ENCODE measurements at places on chromosomes 12 and 14.

DNA sequence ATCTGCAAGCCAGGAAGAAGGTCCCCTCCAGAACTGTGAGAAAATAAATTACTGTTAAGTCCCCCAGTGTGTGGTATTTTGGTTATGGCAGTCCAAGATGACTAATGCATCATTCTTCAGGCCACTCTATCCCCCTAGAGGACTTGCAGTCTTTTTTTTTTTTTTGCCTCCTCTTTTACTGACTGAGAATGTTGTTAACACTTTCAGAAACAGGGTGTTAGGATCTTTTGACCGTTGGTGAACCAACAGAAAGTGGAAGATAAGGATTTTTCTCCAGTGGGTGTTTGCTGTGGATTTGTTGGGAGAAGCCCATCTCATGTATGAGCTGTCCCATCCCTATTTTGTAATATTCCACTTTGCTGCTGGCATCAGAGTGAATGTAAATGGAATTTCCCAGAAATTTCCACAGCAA is 37.8 kb downstream of the MARK3 start:
- DNase-seq, result peak; percentile 9

DNA sequence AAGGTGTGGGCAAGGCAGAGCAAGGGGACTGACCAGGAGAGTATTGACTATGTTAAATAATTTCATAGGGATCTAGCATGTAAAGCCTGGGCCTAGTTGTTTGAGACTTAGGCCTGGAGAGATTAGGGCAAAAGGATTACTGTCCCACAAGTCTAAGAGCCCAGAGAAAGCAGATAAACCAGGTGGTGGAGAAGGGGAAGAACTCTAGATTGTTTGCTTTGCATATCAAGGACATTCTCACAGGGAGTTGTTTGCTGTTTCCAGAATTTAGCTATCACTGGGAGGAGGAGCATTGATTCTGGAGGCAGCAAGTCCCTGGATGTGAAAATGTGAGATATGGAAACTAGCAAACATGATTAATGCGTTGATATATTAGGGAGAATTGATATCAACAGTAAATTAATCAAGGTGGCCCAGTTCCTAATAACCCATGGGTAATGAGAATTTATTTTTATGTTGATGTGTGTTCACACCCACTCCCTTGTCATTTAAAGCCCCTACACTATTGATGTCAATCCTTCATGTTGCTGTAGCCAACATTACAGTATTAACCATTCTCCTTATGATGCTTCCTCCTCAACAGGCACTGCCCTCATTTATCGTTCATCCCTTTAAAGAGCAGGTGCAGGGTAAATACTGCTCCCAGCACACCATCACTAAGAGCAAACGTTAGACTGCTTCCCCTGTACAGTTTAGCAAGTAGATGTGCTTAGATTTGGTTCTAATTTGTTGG is 1666.7 kb upstream of the FLRT2 start:
- DNase-seq, result no peak

GRCh38 chr12:64255249-64255648 is 33.2 kb upstream of the KICS2 start:
- DNase-seq, result no peak

DNA sequence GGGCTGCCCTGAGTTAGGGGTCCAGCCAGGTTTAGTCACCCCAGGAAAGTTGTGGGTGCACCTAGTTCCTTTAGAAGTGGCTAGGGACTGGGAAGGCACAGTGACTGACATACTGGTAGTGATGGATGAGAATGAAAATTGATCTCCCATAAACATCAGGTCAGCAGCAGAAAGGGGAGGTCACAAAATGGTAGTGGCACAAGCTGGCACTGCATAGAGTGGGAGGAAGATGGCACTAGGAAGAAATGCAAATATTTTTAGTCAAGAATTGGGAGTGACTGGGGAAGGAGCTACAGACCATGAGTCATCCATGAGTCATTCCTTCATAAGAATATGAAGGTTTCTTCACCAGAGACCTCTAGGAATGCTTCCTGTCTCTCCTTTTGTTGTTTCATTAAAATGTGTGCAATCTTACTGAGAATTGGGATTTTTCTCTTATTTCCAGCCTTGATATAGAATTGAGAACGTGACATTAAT is 198.3 kb upstream of the AMIGO2 start:
- peak; percentile 88 for DNase-seq

DNA sequence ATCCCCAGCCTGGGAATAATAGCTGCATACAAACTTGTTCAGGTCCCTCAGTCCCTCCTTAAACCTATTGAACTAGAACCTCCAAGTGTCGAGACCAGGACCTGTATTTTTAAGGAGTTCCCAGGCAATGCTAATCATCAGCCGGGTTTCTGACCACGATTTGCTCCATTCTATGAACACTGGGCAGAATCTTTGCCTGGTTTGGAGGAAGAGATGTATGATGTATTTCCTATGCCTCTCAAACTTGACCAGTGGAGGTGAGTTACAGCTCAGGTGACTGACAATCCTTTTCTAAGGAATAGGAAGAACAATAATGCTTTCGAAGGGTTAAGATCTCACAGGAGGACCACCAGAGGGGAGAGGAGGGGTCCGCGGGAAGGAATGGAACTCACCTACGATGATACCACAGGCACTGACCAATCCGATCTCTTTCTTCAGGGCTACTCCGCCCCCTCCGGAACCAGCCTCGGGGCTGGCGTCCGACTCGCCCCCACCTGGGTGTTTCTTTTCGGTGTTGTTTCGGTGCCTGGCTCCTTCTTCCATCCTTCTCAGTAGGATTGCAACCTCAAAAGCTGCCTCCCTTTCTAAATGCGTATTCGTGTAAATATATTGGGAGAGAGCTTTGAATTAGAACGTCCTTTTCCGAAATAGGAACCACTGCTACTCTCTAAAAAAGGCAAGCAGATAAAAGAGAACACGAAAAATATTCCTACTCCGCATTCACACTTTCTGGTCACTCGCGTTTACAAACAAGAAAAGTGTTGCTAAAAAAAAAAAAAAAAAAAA is 895 bp downstream of the SLC7A8 start:
- DNase-seq, result peak; percentile 72

- DNase-seq, result no peak
Observed at GRCh38 chr12:117695956-117696355, 272.8 kb downstream of the KSR2 start.

GRCh38 chr14:99141236-99141635 is 130.8 kb downstream of the BCL11B start:
- no peak for DNase-seq

DNA sequence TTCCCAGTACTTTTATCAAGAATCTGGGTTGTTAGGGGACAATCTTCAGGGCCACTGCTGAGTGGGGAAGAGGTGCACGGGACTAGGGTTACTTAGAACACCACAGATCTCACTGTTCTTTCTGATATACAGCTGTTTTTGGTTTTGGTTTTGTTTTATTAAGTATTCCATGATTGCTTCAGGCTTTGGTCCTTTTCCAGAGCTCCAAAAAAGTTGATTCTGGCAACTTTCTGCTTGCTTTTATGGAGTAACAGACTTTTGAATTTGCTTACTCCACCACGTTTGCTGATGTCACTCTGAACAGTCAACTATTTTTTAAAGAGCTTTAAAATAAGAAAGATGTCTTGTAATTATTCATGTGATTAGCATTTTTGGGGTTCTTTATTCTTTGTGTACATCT is 368.1 kb upstream of the FOXG1 start:
- DNase-seq, result no peak

DNA sequence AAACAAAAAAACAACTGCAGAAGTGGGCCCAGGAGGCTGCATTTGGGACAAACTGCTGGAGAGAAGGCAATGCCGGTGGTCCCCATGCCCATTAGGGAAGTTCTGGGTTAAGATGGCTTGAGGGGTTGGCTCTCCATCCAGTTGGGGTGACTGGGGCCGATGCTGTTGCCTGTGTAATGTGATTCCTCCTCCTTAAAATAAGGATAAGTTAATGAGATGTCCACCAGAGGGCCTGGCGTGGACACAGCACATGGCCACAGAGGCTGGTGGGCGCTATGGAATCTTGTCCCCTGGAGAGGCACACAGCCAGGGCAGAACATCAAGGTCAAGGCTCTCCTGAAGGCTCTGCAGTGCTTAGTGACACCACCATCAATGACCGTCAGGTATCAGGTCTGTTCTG is 1.0 kb upstream of the TESC start:
- DNase-seq, result no peak

DNA sequence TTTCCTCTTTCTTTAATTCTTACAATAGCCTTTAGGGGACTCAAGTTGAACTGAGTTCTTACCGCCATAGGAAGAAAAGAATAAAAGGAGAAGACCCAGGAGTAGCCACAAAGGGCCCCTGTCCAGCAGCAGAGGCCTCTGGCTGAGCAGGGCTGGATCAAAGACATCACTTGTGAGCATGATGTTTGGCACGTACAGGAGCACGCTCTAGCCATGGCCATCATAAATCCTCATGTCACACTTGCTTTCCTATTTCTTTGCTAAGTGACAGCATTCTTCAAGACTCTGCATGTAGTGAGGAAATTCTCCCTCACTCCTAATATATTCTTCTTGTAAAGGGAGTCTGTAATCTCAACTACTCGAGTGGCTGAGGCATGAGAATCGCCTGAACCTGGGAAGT is 15.7 kb downstream of the CLEC4C start:
- DNase-seq, result no peak

- DNase-seq, result no peak
Observed at GRCh38 chr12:111215881-111216280, 153.0 kb downstream of the PHETA1 start.

DNA sequence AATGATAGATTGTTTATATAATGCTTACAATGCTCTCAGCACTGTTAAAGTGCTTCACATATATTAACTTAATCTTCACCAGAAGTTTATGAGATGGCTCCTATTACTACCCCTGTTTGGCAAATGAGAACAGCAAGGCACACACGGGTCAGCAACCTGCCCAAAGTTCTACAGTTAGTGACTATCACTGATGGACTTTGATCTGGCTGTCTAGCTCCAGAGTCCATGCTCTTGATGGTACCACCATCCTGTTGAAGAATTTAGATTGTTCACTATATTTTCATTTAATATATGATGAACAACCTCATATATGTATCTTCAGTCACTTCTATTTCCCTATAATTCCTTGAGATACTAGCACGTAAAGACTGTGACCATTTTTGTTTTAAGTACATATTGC is 10.6 kb downstream of the GLIPR1 start:
- DNase-seq, result no peak

DNA sequence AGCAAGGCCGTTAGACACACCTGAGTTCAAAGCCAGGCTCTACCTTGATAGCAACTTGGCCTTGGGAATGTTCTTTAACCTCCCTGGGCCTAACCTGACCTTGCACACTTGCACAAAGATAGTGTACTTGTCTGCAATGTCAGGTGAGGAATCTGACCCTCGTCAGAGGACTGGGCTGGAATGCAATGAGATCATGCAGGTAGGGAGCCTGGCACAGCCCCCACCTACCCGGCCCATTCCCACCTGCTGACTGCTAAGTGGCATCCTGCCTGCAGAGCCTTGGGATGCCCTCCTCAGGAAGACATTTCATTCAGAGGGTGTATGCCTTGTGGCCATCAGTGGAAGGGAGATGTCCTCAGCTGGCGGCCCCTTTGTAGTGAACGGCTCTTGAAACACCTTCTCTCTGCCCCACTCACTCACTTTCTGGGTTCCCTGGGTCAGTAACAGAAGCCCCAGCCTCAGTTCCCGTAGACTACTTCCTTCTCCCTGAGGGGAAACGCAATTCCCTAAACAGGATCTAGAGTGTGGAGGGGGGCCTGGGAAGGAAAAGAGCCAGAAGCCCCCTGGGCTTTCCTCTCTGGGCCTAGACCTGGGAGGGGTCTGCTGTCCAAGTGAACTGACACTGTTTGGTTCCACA is 68.0 kb upstream of the DICER1 start:
- no peak for DNase-seq

- DNase-seq, result peak; percentile 73
Observed at GRCh38 chr14:87131879-87132278, 861.1 kb downstream of the GALC start.

- DNase-seq, result no peak
Observed at GRCh38 chr12:20400003-20400402, 31.7 kb downstream of the PDE3A start.

GRCh38 chr12:93005928-93006392 is 76.9 kb upstream of the EEA1 start:
- no peak for DNase-seq

DNA sequence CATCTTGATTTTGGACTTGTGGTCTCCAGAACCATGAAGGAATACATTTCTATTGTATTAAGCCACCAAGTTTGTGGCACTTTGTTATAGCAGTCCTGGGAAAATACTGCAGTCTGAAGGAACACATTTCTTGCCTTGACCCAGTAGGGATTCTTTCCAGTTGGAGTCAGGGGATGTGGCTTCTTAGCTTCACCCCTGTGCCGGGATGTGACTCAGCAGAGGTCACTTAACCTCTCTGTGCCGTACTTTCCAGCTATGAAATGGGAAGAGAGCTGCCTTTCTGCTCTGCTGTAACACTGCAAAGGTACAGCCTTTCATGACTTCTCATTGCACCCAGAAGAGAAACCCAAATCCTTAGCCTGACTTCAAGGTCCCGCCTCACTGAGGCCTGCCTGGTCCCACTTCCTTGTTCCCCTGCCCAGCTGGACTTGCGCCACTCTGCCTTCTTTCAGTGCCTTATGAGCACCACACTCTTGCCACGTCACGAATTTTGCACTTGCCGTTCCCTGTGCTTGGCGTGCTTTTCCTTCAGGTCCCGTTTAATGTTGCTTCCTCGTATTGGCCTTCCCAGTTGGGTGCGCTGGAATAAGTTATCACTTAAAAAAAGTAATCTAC is 24.2 kb downstream of the CHST11 start:
- peak; percentile 38 for DNase-seq

GRCh38 chr14:70702161-70702560 is 60.4 kb downstream of the TTC9 start:
- DNase-seq, result no peak

- no peak for DNase-seq
Observed at GRCh38 chr12:51293696-51294095, 23.5 kb upstream of the SMAGP start.

DNA sequence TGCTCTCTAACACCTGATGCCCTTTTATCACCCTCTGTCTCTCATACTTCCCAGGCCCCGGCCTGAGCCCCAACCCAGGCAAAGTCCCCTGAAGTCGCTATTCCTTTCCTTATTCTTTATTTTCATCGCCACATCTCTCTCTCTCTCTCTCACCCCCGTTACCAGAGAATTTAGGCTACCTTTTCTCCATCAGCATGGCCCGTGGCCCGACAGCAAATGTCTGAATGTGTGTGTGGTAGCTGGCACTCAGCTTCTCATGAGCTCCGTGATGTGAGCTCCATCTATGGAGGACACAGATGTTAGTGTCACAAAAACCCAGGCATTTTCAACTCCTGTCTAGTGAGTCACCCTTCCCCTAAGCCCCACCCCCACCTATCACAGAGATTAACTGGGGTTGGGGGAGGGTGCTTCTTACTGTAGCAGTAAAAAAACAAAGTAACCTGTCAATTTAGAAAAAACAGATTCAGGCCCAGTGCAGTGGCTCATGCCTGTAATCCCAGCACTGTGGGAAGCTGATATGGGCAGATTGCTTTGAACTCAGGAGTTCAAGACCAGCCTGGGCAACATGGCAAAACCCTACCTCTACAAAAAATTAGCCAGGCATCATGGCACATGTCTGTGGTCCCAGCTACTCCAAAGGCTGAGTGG is 53.8 kb downstream of the VCPKMT start:
- DNase-seq, result peak; percentile 89

GRCh38 chr14:24364841-24365240 is 3.1 kb upstream of the NFATC4 start:
- no peak for DNase-seq

GRCh38 chr12:89432396-89432795 is 80.1 kb upstream of the DUSP6 start:
- DNase-seq, result no peak

- no peak for DNase-seq
Observed at GRCh38 chr14:101780887-101781239, 19.4 kb downstream of the PPP2R5C start.

GRCh38 chr14:74469548-74470518 is 23.3 kb downstream of the NPC2 start:
- no peak for DNase-seq
